ENCODE measurements at places on chromosomes 5 and 9.

DNA sequence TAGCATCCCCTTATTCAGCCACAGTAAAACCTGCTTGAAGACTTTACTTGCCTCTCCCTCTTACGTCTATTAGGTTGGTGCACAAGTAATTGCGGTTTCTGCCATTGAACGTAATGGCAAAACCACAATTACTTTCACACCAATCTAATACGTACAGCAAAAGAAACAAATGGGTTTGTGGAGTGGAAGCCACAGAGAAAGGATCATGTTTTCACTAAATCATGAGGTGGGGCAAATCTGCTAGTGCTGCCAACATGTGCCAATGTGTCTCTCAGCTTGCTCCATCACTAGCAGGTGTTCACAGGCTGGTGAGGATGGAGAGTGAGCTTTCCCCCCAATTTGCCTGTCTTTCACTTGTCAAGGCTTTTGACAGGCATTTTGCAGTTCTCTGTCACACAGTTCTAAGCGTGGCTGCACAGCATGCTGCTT lies 15.9 kb downstream of the DMAC1 start:
- no peak for DNase-seq

- no peak for DNase-seq
These were observed 138.2 kb downstream of the GAS1 start for GRCh38 chr9:86809151-86809550.

DNA sequence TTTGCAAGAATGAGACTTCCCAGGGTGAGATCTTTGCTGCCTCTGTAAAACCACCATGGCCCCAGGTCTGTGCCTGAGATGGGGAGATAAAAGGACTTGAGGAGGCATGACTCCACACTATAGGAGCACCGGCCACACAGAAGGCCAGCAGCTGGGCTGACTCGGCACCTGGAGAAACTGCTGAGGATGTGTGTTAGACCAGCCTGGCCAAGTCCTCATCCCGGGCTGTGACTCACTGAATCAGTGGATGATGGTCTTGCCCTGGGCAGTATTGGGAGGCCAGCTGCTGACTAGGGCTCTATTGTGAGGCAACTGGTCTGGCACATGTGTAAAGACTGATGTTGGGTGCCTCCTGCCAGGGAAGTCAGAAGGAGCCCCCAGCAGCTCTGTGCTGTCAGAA lies 286.2 kb downstream of the ACTL7B start:
- no peak for DNase-seq

- DNase-seq = no peak
These were observed 36.2 kb downstream of the SNX18 start for GRCh38 chr5:54553659-54554207.

DNA sequence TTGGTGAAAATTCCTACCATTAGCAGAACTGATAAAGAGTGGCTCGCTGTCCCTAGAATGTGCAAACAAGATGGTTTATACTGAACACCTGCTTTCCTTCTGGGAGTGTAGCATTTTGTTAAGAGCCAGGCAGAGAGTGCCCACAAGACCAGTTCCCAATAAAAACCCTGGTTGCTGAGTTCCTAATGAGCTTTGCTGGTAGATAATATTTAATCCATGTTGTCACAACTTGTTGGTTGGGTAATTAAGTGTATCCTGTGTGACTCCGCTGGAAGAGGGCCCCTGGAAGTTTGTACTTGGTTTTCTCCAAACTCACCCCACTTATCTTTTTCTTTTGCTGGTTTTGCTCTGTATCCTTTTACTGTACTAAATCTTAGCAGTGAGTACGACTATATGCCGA lies 39.5 kb upstream of the GOLGA1 start:
- no peak for DNase-seq
